ENCODE measurements at places on chromosomes 16 and 17.

DNA sequence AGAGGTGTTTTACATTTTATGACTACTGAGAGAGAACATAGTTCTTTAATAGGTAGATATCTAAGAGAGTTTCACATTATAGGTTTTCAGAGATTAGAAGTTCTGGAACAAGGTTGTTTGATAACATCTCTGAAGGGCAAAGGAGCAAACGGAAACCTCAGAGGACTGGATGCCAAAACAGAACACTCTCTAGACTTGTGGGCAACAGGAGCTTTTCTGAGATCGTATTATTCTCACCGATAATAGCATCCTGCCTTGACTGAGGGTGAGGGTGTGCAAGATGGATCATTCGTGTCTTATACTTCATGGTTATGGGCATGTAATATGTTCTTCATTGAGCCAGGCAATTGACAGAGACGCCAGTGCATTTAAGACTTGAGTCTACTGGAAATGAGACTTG, 234.8 kb downstream of the IRX3 start:
- no peak for DNase-seq

- DNase-seq: no peak
Measured at GRCh38 chr16:57536306-57537193, at the start of gene CCDC102A. Gene CCDC102A (minus strand): TSS chr16:57536571. CDS start chr16:57529177, 7,394 bp downstream.

GRCh38 chr16:78961464-78961863, 639.1 kb downstream of the MAF start:
- DNase-seq: no peak

DNA sequence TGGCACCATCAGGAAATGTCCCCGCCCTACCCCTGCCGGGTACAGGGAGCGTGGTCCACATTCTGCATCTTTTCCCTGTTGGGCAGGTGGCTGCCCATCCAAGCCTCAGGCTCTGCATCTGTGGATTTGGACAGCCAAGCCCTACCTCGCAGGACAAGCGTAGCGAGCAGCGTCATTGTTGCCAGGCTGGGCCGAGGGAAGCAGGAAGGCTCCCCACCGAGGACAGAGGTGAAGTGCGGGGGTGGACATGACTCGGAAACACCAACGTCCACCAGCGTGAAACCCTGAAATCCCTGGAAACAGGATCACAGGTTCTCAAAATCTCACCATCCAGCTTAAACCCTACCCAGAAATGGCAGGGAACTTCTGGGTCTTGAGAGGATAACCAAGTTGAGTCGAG, 73.6 kb downstream of the SOCS1 start:
- no peak for DNase-seq

- no peak for DNase-seq
Measured at GRCh38 chr16:55529018-55529417, 20.1 kb downstream of the LPCAT2 start.

GRCh38 chr17:32141679-32142037, 644 bp upstream of the RHOT1 start:
- DNase-seq: peak; percentile 33

DNA sequence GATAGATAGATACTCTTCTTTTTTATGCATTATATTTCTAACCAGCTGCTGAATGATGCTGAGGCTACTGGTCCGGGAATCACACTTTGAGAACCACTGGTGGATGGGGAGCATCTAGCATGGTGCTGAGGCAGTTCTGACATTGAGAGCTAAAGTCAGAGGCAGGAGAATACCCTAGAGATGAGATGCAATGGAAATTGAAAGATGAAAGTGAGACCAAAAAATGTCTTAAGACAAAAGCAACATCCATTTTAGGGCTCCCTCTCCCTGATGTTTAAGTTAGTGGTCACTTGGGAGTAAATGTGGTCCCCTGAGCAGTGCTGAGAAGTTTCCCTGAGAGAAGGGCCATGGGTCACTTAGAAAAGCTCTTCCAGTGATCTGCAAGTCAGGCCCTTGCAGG, 6.8 kb downstream of the PCTP start:
- no peak for DNase-seq

- DNase-seq: no peak
Measured at GRCh38 chr16:50945171-50945570, 203.3 kb downstream of the CYLD start.

- DNase-seq: no peak
Measured at GRCh38 chr17:19741832-19742457, 6.2 kb downstream of the ALDH3A1 start.
